ENCODE measurements at places on chromosomes 5 and 9.

DNA sequence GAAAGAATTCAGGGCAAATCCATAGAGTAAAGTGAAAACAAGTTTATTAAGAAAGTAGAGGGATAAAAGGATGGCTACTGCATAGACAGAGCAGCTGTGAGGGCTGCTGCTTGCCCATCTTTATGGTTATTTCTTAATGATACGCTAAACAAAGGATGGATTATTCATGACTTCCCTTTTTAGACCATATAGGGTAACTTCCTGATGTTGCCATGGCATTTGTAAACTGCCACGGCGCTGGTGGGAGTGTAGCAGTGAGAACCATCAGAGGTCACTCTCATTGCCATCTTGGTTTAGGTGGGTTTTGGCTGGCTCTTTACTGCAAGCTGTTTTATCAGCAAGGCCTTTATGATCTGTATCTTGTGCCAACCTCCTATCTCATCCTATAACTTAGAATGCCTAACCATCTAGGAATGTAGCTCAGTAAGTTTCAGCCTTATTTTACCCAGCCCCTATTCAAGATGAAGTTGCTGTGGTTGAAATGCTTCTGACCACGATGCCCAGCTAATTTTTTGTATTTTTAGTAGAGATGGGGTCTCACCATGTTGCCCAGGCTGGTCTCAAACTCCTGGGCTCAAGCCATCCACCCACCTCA is 42.1 kb downstream of the RFK start:
- DNase-seq: no peak

DNA sequence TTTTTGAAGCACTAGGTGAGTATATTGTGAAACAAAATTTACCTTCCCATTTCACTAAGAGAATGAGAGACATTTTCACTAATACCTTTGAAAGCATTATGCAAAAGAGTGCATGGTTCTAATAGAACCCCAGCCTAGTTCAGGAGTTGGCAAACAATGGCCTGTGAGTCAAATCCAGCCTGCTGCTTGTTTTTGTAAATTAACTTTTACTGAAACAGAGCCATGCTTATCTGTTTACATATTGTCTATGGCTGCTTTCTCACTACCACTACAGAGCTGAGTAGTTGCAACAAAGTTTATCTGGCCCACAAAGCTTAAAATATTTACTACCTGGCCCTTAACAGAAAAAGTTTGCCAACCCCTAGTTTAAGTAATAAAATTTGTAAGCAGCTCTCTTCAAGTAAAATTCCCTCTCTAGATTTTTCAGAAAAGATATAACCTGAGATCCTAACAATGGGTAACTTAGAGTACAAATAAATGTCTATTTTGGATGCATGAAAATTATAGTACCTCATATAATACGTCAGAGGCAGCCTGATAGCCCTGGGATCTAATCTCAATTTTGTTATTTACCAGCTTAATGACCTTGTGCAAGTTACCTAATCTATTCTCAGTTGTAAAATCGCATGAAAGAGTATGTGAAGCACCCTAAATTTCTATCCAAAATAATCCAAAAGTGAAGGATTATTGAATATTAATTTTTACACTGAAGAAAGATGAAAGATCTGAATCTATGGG is 50.7 kb upstream of the ARL15 start:
- DNase-seq: no peak

DNA sequence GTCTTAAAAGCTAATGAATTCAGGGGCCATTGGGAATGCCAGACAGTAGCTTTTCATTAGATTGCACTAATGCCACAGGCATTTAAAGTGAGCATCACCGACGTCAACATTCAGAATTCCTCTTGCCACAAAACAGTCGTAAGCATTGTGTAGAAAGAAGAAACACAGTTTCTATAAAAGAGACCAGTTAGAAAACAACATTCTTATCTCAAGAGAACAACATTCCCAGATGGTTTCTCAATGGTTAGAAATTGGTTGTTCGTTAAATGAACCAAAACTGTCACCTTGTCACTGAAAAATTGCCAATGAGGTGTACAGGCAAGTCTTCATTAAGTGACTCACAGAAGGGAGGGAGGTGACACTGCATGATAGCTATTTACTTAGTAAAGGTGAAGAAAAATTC is 401.6 kb upstream of the PRR16 start:
- peak; percentile 38 for DNase-seq

DNA sequence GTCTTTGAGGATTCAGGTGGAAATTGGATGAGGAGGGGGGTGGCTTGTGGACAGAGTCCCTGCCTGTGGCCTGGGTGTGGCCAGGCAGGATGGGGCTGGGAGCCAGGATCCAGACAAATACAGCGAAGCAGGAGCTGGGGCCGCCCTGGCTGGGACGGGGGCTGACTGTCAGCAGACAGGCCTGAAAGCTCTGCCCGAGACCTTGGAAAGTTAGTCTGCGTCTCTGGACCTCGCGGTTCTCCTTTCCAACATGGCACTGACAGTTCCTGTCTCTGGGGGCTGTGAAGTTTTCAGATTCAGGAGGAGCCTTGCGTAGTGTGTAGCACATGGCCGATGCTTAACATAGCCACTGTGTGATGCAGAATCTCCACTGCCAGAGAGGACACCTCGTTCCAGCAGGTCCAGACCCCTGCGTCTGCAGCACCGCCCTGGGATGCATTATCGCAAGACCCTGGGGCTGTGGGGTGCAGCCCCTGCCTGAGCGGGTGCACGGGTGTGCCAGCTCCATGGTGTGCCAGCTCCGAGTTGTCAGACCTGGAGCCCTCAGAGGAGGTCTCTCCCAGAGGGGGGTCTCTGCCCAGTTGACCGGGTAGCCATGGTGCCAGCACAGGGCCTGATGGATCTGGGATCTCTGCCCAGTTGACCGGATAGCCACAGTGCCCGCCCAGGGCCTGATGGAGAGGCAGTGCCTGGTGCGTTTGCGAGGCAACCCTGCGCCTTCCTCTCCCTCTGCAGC is 89.3 kb downstream of the COL5A1 start:
- no peak for DNase-seq

DNA sequence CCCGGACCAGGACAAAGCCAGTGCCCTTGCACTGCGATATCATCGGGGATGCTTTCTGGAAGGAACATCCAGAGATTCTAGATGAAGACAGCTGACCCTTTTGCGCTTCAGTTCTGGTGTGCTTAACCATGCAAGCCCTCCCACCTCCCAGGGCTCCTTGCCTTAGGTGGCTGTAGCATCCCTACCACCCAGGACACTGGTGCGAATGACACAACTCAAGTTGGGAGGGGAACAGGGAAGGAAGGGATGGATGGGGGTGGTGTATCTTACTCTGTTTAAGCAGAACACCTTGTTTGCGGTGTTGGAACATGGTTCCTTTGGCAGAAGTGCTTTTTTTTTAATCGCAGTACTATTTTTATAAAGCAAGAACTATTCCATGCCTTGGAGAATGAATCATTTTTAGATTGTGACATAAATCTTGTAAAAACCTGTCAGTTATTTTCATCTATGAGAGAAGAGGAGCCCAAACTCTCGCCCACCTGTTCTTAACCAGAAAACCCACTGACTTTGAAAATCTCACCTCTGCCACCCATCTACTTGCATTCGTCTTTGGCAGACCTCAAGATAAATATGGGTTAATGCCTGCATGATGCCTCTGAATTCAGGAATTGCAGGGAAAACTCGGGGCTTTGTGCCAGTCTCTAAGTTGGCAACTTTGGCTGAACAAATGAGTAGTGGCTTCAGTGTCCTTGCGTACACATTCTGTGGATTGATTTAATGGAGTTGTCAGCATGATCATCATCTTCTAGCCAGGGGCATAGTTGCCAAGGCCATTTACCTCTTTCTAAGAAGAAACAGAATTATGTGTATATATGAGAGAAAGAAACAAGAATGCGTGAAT is 3.9 kb upstream of the LSM11 start:
- DNase-seq: no peak

DNA sequence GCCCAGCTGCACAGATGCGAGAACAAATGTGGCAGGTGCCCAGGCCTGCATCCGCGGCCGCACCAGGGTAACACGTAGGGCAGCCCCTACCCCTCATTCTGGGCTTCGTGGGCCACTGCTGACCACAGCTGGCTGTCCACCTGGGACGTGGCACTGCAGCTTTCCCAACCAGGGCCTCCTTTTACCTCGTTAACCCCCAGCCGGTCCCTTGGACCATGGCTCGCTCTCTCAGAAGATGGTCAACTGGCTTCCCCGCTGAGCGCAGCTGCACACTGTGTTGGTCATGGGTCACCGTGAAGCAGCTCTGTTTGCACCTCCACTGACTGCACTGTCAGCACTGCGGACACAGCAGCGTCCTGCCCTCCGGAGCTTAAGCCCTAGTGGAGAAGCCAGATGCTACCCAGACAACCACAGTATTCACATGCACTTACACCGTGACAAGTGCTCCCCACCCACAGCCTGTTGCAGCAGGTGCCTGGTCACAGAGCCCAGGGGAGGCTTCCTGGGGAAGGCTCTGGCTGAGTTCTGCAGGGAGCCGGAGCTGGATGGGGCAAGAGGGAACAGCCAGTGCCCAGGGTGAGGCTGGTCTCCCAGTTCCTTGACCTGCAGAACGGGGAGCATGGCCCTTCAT is 10.5 kb upstream of the PLEKHG4B start:
- DNase-seq: peak; percentile 20

- no peak for DNase-seq
These were observed 377.4 kb downstream of the PTPRD start for GRCh38 chr9:10235376-10235775.

DNA sequence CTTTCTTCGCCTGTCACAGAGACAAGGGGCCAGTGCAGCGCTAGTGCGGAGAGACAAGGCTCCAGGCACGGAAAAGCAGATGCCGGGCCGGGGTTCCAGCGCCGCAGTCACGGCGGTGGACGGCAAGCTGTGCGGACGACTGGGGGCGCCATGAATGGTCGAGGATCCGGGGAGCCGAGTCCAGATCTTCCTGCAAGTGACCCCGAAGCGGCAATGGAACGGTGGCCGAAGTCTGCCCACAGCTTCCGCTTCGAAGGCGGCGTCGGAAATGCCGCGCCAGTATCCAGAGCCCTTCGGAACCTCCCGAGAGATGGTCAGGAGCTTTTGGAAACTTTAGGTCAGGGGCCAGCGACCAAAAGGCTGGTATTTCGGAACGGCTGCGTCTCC is 601 bp upstream of the FAF2 start:
- peak; percentile 36 for DNase-seq

- no peak for DNase-seq
These were observed 73.1 kb downstream of the RAPGEF1 start for GRCh38 chr9:131666774-131667173.

- DNase-seq: no peak
These were observed 857 bp downstream of the FAM169A start for GRCh38 chr5:74865256-74865803.

- DNase-seq: no peak
These were observed 83.1 kb downstream of the FER start for GRCh38 chr5:108830705-108831276.

- no peak for DNase-seq
These were observed 85.8 kb downstream of the HMCN2 start for GRCh38 chr9:130351343-130351742.

GRCh38 chr5:137622850-137623249 is 113.0 kb downstream of the KLHL3 start:
- no peak for DNase-seq

DNA sequence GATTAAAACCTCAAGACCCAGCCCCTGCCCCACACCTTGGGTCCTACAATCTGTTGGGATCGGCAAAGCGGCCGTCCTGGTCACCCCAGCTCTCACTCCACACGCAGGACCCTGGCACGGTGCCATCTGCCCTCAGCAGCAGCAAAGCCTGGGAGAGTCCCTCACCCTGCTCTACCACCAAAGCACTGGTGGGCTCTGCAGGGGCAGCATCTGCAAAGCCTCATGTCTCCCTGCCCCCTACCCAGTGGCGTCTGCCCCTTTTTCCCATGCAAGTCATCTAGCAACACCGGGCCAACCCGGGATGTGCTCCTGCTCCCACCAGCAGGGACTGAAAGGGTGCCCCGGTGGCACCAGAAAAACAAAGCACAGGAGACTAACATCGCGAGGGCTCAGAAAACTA is 19.6 kb upstream of the CNOT6 start:
- no peak for DNase-seq

GRCh38 chr9:115972362-115972761 is 181.2 kb upstream of the PAPPA start:
- no peak for DNase-seq

DNA sequence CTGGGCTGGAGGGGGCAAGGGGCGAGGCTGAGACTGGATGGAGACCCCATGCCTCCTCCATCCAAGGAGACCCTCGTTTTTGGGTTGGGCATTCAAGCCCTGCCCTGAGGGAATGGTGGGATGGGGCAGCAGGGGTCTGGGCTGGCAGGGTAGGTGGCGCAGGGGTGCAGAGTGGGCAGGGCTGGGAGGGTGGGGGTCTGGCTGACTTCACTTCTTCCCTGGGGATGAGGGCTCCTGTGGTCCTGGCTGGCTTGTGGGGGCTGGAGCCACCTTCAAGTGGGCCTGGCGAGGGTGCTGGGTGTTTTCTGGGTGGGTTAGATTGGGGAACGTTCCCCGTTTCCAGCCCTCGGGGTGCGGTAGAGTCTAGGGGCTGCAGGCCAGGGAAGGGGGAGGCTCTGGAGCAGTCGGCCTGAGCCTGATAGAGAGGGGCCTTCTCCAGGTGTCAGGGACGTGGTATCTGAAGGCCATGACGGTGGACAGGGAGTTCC is 412 bp downstream of the LCN1 start:
- no peak for DNase-seq

- no peak for DNase-seq
These were observed 21.0 kb upstream of the OSMR start for GRCh38 chr5:38824821-38825220.

DNA sequence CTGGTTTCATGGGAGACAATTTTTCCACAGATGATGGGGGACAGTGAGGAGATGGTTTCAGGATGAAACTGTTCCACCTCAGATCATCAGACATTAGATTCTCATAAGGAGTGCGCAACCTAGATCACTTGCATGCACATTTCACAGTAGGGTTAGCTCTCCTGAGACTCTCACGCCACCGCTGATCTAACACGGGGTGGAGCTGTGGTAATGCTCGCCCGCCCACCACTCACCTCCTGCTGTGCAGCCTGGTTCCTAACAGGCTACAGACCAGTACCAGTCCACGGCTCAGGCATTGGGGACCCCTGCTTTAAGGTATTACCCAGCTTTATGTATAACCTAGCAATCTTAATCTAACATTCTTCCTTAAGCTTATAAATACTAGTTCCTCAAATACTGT is 35.6 kb downstream of the TTC39B start:
- no peak for DNase-seq

DNA sequence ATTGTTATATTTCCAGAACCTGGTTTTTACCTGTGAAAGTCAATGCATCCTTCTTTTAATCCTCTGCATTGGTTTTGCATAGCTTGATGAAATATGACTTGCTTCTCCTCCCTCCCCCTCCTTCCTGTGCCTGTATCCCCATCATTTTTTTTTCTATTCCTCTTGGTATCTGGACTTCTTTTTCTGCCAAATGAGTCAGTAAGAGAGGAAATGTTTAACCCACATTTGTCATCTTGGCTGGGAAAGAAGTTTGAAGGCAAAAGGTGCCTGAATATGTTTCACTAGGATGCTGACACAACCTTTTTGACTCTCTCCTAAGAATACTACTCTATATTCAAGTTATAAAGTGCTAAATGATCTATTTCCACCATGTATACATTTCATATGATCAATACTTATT is 35.5 kb upstream of the CDKN2B start:
- peak; percentile 26 for DNase-seq
